Effector CD4-positive, alpha-beta T cell (primary cell): ENCODE measurements at places on chromosomes 6 and 20.

DNA sequence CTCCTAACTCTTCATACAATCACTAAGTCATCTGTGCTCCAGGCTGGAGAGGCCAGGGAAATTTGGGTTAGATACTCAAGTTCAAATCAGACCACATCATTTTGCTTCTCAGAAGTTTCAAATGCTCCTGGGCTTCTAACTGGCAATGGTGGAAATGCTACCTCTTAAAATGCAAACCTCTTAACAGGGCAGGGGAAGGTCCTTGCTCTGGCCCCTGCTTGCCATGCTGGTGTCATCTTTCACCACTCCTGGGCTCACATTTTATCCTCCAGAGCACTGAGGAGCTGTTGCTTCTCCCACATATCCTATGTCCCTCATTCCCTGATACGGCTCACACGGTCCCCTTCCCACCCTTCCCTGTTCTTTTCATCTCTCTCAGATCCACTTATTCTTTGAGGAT, 41.8 kb upstream of the NT5E start:
- no peak for DNase-seq

DNA sequence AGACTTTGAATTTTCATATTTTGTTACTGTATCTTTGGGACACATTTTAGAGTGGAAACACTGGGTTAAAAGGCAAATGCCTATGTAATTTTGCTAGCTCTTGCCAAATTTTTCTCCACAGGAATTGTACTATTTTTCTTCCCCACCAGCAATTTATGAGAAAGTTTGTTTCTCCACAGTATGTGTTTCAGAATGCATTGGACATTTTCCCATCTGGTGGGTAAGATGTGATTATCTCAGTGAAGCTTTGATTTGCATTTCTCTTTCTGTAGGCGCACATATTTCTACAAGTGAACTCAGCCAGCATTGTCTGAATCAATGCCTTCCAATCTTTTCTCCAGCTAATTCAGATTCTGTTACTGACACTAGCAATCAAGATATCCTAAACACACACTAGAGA, 157.8 kb downstream of the RCAN2 start:
- no peak for DNase-seq

DNA sequence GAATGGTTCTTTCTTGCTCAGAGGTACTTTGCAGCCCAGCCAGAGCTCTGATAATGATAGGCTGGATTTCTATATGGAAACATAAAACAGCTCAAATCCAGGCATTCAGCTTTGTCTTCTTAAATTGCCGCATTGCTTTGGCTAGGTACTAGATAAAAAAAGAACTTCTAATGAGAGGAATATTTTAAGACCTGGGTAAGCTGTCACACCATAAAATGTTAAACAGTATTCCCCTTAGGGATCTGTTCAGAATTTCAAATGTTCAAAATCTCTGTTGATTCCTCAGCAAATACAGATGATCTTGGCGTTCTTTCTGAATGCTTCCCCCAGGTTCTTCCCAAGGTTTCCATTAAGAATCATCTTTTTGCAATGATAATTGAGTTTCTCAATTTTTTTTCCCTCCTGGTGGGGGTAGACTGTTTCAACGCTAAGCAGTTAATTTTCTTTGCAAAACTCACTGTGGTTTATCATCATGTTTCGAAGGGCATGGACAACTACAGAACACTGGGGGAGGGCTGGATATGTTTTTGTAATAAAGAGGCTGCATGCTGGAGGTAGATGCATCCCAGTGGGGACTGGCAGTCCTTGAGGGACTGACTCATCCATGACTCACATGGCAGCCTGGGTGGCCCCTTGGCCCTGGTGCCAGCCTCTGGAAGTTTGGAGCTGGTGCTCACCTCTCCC, 31.0 kb downstream of the TIAM2 start:
- DNase-seq = no peak

DNA sequence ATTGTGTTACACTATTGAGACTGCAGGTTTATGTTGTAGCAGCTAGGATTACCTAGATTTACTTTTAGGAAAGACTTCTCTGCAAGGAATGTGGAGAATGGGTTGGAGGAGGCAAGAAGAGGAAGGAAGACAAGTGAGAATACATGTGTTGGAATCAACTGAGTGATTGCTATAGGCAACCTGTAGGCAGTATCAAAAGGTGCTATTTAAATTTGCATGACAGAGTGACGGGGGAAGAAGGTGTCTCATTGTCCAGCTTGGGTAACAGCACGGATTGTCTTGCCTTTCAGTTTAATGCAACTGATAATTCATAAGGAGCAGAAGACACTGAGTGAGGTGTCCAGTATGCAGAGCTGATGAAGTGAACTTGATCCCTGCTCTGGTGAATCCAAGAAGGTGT, 19.4 kb downstream of the SERPINB9 start:
- no peak for DNase-seq

DNA sequence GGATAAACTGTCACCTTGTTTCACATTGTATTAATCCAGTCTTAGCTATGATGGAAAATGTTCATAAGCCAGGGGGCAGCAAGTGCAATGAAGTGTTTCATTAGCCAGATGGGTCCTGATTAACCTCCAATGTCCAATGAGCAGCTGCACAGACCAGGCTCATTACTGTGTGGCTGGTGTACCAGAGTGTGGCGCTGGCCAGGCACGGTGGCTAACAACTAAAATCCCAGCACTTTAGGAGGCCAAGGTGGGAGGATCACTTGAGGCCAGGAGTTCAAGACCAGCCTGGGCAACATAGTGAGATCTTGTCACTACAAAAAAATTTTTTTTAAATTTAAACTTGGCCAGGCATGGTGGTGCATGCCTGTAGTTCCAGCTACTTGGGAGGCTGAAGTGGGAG, 201.7 kb upstream of the FOXQ1 start:
- DNase-seq = no peak

DNA sequence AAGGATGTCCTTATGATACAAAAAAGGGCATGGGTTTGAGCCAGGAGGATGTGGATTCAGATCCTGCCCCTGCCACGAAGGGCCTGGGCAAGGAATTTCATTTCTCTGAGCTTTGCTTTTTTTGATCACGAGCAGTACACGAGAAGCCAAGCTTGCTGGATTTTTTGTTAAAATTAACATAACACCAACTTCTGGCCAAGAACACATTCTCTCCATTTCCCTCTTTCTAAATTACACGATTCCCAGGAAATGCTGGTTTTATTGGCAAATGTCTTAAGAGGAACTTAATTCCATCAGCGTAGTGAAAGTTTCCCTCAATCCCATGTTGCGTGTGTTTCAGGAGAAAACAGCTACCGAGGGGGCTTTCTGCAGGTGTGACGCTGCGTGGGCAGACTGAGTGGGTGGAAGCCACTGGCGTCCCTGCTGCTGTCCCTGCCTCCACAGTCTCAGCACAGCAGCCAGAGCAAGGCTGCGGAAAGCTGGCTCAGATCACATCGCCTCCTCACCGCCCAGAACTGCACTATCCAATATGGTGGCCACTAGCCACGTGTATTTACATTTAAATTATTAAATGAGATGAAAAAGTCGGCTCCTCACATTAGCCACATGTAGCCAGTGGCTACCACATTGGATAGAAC, 120.8 kb upstream of the INSM1 start:
- no peak for DNase-seq

GRCh38 chr6:128074567-128074966, 173.7 kb upstream of the THEMIS start:
- DNase-seq = no peak

DNA sequence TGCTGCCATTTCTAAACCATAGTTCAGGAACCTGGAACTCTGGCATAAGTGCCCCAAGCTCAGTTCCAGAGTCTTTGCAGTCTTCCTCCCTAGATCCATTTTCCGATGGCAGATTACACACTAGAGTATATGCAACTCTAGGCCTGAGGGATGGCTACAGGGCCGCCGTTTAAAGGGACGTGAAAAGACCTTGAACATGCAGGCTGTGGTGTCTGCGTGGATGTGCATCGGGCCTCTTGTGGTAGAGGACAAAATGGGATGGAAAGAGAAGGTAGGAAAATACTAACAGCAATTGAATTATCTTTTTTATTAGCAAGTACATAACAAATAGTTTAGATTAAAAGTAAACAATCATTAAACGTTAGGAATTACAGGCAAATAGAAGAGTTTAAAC, 588.9 kb downstream of the RFPL4B start:
- no peak for DNase-seq

DNA sequence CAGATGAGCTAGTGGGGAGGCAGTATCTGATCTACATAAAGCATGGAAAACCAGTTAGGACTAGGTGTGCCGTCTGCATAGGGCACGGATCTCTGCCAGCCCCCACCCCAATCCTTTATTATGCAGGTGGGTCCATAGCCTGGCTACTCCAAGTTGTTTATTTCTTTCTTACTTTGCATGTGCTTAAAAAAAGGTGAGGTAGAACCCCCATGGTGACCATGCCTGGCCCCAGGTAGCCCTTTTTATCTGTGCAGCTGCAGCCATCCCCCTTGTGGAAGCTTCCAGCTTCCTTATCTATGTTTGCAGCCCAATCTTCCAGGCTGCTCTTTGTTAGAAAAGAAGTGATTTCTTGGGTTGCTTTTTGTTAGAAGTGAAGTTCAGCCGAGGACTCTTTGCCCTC, 9.0 kb upstream of the TREM2 start:
- no peak for DNase-seq

- DNase-seq = no peak
These were observed 350.8 kb upstream of the TSHZ2 start for GRCh38 chr20:52621401-52621800.

DNA sequence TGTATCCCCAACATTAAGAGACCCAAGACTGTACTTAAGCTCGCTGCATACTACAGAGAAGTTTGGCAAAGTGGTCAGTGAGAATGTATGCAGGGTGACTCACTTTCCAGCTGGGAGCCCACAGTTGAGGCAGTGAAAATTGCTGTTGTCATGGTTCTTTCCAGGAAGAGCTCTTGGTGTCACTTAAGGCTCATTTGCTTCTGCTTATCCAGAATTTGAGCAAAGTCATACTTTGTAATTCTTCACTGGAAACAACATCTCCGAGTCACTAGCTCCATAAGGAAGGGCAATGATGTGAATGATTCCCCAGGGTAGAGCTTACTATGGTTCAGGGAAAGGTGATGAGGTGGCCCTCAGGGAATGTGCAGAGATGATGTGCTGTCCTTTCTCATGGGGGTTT, 65.4 kb upstream of the FBXL4 start:
- no peak for DNase-seq

- DNase-seq = no peak
These were observed 13.8 kb downstream of the RNF144B start for GRCh38 chr6:18400831-18401446.

DNA sequence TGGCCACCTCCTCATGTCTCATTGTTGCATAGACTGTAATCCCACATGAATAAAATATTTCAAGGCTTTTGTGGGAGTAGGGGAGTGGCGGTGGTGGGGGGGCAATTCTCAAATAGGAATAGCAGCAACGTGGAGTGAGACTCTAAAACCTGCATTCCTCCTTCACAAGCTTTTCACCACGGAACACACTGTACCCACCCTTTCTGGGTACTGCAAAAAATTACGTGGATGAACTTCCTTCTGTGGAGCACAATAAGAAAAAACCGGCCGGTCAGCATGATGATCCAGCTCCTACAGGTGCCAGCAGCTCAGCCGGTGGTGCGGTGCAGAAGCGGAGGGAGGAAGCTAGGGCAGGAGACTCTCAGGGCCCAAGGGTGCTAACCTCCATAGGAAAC, 930 bp upstream of the RRAGD start:
- no peak for DNase-seq

- no peak for DNase-seq
These were observed 21.8 kb downstream of the TCFL5 start for GRCh38 chr20:62839816-62840215.

DNA sequence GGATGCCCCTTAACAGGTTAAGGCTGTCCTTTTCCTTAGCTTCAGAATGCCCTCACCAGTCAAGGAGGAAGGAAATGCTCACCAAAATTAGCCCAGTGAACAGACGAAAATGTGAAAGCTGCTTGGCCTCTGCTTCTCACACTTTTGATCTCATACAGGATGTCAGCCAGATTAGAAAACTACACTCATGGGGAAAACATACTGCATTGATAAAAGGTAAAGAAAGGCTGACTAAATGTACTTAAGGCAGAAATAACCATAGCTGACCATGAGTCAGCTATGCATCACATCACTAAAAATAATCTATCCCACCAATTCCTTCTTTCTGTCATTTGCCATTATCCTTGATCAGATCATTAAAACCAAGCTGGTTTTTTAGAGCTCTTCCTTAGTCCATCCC, 198.4 kb upstream of the TENT5A start:
- DNase-seq = no peak

DNA sequence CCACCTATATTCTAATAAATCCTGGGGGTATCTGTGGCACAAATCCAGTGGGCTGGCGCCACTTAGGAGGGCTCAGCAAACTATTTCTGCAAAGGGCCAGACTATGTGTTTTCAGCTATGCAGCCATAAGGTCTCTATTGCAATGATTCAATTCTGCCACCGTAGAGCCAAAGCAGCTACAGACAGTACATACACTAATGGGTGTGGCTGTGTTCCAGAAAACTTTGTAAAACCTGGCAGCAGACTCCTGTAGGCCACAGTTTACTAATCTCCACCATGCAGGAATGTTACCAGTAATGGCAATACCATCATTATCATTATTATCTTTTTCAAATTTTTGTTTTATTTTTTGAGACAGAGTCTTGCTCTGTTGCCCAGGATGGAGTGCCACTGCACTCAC, 65.7 kb downstream of the SULF2 start:
- DNase-seq = no peak

- DNase-seq = no peak
These were observed 17.0 kb downstream of the SERPINB9 start for GRCh38 chr6:2885967-2886735.

DNA sequence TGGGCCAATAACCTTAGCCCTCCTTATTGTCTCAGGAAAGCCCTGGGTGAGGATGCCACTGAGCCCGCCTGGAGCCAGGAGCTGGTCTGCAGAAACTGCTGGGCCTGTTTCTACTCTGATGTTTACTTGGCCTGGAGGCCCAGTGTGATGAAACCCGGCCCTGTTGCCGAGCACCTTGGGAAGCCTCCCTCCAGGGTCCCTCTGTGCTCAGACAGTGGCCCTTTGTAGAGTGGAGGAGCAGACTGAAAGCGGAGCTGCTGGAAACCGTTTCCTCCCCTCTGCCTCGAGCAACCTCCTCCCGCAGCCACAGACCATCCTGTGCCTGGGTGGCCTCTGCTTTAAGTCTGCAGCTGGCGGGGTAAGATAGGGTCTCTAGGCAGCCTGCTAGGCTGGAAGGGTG, 84.1 kb upstream of the EPB41L1 start:
- DNase-seq = no peak

DNA sequence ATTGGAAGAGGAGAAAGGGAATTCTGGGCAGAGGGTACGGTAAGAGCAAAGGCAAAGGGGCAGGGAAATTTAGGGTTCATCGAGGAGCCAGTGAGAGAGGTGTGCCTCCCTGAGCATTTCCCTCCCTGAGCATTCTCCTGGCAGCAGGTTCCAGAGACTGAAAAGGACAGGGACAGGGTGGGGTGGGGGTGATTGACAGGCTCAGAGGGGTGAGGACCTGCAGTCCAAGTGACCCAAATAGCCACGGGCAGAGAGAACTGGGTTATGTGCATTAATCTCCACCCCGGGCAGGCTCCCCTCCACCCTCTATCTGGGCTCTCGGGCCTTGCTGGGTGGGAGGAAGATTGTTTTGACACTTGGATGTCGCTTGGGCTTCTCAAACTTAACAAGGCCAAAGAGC, 69.5 kb downstream of the KCNB1 start:
- DNase-seq = no peak

GRCh38 chr6:18347021-18347577, 40.1 kb upstream of the RNF144B start:
- no peak for DNase-seq
